ENCODE measurements at places on chromosomes 11 and 22.

DNA sequence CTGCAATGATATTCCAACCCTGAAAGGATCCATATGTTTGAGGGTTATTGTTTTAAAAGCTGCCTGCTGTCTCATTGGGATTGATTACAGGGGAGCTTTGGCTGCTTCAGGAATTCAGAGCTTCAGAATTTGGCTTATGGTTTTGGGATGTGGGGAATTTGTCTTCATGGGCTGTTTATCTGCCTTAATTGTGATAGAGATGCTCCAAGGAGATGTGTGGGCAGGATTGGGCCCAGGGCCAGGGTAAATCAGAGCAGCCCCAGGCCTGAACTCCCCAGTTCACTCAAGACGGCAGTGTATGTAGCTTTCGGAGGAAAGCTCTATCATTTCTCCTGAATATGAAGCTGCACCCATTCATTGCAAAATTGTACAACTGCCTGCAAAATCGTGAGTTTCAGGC is 88.5 kb downstream of the ALX4 start:
- no peak for DNase-seq

DNA sequence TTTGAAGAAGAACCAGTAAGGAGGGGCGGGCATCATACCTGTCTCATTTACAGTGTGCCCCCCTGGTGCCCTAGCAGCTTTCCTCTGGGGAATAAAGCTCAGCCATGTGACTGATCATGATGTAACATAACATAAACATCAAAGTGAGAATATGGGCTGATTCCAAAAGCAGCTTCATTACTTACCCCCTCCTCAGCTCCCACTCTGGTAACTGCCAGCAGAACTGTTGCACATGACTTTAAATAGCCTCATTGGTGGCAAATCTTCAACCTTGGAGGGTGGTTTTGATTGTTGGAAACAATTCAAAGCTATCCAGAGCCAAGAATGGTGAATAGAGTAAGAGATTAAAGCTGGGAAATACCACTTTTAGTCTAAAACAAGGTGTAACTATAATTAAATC is 384.6 kb downstream of the BUD13 start:
- DNase-seq: no peak

GRCh38 chr11:79506734-79507344 is 66.0 kb upstream of the TENM4 start:
- DNase-seq: no peak

DNA sequence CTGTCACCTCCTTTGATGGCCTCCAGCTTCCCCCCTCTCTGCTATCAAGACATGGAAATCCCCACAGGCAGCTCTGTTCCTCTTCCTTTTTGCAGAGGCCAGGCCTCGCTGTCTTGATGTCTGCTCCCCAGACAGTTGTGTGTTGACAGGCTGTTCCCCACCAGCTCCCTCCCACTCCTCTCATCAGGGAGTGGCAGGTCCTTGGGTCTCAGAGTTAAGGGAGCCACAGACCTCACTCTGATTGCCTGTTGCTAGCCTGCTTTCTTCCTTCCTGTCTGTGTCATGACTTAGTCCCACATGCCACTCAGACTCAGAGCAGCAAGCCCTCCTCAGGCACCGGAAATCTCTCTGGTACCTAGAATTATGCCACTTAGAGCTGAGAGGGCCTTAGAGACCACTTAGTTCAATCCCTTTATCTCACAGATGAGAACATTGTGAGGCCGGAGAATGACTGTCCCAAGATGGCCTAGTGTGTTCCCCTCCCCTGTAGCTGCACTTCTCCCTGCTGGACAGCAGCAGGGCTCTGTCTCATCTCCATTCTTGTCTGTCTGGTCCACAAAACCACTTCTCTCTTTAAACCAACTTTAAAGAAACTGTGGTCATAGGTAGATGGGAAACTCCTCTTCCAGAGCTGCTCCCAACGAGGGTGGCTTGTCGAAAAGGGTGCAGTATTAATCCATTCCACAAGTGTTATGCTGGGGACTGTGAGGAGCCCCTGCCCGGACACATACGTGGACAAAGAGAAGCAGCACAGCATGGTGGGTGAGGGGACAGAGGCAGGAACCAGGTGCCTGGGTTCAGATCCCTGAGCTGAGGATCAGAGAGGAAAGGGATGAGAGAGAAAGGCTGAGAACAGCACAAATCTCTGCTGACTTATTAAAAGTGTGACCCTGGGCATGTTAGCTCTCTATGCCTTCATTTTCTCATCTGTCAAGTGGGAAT is 4.2 kb downstream of the AMPD3 start:
- peak; percentile 61 for DNase-seq

GRCh38 chr11:110434952-110435779 is 5.4 kb downstream of the FDX1 start:
- DNase-seq: no peak

DNA sequence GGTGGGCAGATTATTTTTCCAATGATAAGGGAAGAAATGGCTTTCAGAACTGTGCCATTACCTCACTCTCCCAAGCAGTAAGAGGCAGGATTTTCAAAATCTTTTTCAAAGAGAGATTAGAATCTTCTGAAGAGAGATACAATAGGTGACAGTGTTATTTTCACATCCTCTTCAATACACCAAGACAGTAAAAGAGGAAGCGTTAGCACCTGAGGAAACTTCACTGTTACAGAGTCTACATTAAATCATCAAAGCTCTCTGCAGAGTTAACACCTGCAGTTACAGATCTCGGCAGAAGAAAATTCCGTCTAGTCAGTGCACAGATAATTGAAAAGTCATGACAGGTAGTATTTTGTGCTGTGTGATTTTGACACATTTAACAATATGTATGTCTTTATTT is 144.9 kb downstream of the PGR start:
- DNase-seq: no peak

DNA sequence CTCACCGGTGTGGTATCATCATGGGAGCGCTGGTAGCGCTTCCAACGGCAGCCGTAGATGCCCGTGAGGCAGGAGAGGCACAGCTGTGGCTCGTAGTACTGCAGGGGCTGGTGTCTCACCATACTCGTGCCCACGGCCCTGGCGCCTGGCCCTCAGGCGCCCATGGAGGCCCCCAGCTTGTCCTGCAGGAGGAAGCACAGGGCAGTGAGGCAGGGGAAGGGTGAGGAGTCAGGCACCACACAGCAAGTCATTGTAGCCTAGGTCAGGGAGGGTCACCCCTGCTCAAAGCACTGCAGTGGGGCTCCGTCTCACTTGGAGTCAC is 44.6 kb upstream of the KLHL35 start:
- no peak for DNase-seq

DNA sequence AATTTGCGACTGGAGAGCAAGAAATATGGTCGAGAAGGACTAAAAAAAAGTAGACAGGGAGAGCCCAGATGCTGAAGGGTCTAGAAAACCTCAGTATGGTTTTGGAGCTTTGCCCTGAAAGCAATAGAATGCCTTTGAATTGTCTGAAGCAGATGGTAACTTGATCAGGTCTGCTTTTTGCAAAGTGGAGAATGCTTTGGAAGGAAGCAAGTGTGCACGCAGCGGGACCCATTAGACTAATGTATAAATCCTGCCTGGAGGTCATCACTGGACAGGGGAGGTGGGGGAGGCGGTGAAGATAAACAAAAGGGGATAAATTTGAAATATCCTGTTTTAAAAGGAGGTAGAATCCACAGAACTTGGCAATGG is 757 bp upstream of the HINFP start:
- DNase-seq: no peak

DNA sequence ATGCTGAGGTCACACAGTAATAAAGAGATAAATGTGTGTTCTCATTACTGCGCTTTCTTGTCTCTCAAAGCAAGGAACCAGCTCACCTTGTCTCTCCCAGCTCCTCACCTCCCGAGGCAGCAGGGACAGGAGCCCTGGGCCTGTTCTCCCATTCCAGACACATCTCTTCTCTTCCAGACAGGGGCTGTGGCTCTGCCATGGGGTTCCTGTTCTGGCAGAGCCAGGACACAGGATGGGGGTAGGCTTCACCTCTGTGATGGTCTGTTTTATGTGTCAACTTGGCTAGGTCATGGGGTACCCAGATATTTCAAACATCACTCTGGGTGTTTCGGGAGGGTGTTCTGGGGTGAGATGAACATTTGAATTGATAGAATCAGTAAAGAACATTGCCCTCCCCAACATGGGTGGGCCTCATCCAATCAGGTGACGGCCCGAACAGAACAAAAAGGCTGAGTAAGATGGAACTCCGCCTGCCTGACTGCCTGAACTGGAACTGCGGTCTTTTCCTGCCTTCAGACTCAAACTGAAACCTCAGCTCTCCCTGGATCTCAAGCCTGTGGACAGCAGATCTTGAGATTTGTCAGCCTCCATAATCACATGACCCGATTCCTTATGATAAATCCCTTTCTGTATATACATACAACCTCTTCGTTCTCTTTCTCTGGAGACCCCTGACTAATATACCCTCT is 2.0 kb upstream of the VSIG10L2 start:
- DNase-seq: no peak

GRCh38 chr11:74132833-74133232 is 38.0 kb downstream of the C2CD3 start:
- no peak for DNase-seq

DNA sequence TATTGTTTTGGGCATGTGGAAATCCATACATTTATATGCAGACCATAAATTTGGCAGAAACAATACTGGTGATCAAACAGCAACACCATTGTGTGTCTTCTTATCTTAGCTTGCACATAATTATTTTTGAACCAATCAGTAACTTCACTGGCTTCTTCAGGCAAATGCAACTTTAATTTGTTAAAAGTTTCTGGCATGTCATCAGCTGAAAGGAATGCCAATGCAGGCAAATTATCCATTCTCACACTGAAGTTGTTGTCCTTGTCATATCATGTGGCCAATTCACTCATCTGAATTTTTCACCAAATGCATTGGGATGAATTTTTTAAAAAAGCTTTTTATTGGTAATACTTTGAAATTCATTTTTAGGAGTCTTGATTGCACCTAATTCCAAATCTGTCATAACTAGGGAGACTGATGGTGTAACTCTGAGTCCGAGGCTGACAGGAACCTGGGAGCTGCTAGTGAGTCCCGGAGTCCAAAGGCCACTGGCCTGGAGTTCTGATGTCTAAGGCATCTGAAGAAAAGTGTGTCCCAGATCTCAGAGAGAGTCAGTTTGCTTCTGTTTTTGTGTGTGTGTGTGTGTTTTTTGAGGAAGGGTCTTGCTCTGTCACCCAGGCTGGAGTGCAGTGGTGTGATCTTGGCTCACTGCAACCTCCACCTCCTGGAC is 17.4 kb upstream of the OR10V1 start:
- no peak for DNase-seq

- DNase-seq: no peak
These were observed 93.9 kb downstream of the DSCAML1 start for GRCh38 chr11:117702946-117703598.

GRCh38 chr11:133232665-133233064 is 299.6 kb downstream of the OPCML start:
- DNase-seq: no peak

DNA sequence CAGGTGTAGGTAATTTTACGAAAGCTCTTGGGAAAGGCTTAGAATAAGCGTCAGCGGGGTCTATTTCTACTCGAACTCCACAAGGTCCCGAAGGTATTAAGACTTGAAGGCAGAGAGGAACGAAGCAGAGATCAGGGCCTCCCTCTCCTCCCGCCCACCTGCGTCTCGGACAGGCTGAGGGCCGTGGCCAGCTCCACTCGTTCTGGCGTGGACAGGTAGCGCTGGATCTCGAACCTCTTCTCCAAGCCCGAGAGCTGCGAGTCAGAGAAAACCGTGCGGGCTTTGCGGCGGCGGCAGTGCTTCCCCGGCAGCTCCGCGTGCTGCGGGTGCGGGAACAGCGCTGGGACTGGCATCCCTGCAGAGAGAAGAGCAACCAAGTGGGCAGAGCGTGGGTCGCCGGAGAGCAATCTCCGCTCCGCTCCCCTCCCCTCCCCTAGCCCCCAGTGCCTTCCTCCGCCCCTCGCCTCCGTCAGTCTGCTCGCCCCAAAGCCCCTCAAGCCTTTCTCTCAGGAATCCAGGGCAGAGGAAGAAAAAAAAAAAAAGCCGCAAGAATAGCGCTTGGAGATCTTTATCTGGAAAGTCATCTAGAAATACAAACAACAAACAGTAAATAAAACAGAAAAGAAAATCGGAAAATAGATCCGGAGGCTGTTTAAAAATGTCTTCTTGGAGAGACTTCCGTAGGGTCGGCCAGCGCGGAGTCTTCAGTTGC is 2.4 kb downstream of the BSX start:
- DNase-seq: no peak

DNA sequence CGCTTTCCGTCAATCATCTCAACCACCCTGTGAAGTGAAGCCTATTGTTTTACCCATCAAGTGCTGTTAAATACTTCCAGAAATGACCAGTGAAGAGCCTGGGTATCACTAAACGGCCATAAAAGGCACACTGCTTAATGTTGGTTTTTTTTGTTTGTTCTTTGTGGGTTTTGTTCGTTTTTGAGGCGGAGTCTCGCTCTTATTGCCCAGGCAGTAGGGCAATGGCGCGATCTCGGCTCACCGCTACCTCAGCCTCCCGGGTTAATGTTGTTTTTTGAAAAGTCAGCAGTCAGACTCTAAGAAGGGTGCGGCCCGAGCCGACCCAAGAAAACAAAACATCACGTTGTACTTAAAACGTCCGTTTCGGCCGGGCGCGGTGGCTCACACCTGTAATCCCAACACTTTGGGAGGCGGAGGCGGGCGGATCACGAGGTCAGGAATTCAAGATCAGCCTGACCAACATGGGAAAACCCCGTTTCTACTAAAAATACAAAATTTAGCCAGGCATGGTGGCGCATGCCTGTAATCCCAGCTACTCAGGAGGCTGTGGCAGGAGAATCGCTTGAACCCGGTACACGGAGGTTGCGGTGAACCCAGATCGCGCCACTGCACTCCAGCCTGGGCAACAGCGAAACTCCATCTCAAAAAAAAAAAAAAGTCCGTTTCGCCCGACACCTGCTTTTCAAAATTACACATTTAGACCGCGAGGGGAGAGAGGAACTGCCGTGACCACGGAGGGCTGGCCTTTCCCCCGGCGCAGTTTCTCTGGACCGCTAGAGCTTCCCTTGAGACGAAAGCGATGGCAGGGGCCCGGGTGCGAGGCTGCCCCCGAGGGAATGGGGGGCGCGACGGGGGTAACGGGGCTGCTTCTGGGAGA is 714 bp downstream of the CD59 start:
- peak; percentile 32 for DNase-seq

GRCh38 chr11:12430954-12431595 is 53.7 kb downstream of the PARVA start:
- DNase-seq: no peak

DNA sequence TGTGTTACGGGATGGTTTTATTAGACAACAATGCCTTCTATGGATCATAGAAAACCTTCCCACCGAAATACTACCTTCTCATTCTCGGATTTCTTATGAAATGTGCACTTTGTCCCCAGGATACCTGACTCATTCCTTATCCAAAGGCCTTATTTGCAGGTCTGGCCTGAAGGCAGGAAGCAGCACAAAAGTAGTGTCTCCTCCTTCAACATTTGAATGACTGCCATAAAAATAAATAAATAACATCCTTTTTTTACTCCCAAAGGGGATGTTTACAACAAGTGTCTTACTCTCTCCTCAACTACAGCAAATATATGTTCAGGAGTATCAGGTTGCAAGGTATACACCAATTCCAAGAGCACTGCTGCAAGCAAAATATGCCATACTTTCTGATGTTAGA is 41.6 kb upstream of the PAK1 start:
- no peak for DNase-seq

DNA sequence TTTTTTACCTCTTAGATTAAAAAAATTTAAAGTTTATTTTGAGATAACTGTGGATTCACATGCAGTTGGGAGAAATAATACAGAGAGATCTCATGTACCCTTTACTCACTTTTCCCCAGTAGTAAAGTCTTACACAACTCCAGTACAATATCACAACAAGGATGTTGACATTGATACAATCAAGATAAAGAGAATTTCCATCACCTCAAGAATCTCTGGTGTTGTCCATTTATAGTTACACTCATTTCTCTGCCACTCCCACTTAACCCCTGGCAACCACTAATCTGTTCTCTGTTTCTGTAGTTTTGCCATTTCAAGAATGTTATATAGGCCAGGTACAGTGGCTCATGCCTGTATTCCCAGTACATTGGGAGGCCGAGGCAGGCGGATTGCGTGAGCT is 10.5 kb upstream of the ZBED5 start:
- no peak for DNase-seq

All from stimulated activated CD8-positive, alpha-beta memory T cell treated with anti-CD3 and anti-CD28 coated beads, Interleukin-7, amount 100 ng/mL, for 48 hours (primary cell).